ENCODE measurements at places on chromosomes 2 and 18. TPM values are rescaled to one million over a fixed set of nuclear protein-coding genes. Genes with fewer than 3 reads are reported as not detected.

DNA sequence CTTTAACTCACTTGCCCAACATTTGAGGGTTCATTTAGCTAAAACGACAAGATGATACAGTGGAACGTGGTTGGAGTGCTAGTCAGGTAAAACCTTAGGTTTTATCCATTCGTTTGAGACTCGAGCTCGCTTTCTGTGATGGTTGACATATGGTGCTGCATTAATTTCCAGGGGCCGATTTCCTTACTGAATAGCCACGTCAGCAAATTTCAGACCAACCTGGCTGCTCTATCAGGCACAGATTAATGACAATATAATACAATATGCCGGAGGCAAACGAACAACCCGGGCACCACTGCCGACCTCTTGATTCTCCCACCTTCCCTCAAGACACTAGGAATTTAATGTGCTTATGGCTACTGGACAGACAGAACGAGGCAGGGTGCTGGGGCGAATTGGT, 42.0 kb downstream of the NABP1 start:
- no peak for DNase-seq

- DNase-seq: no peak
Observed at GRCh38 chr2:149585166-149585885, 2.2 kb downstream of the MMADHC start.

DNA sequence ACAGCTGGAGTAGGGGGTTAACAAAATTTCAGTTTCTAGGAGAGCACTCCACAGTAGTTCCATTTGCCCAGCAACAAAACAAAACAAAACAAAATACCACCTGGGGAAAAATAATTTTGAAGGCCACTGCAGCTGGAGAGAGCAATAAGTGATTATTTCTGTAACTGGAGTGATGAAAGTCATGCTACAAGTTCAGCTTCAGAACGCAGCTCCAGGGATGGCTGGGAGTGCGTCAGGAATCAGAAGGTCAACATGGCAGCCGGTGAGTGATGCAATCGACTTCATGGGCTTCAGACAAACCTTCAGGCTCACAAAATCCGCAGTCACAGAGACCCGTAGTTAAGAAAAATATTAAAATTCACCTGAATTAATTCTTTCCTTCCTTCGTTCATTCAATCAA, 41.0 kb downstream of the ABHD3 start:
- DNase-seq: no peak

- peak; percentile 84 for DNase-seq
Observed at GRCh38 chr2:65300761-65301711, 73.4 kb downstream of the ACTR2 start.

DNA sequence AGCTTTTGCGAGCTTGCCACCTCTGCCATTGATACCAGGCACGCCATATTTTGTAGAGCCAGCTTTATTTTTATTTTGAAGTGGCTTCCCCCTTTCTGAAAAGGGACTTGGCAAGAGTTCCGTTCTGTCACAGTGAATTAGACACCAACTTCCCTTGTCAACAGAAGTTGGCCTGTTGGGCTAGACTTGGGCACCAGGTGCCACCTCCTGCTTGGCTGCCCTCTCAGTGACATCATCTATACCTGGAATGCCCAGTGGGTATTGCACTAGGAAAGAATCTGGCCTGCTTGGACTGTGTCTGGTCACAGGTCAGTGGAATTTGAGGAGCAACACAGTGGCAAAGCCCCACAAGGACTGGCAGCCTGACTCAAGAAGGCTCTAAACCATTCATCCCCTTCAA, 101.0 kb downstream of the BCL2L11 start:
- no peak for DNase-seq

GRCh38 chr2:236668531-236668969, 98.9 kb downstream of the ACKR3 start:
- no peak for DNase-seq

DNA sequence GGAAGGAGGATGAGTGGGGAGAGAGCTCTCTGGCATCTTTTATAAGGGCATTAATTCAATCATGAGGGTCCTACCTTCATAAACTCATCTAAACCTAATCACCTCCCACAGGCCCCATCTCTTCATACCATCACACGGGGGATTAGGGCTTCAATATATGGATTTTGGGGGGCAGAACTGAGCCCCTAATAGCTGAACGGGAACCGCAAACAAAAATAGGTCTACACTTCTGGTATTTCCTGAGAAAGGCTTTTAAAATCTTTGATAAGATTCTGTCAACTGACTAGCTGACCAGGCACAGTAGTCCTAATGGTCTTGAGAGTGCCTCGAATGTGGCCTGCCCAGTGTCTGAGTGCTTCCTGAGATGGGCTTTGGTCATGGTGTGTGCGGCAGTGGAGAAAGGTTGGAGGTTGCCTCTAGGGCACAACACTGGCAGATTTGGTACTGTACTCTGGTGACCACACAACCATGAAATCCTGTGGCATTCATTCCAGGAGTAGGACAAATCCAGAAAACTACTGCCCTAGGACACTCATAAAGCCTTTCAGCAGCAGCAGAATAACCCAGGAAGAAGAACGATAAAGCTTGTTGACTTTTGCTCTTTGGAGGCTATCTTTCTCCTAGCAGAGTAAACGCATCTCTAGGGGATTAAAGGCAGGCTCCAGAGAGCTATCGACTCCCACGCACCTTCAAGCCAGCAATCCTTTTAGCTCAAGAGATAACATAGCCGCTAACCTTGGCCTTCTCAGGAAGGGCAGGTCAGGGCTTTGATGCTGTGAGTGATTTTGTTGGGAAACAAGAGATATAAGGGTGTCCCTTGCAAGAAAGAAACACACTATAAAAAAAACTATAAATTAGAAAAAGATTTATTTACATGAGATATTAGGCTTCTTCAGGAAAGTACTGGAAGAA, 12.3 kb upstream of the APOB start:
- no peak for DNase-seq

DNA sequence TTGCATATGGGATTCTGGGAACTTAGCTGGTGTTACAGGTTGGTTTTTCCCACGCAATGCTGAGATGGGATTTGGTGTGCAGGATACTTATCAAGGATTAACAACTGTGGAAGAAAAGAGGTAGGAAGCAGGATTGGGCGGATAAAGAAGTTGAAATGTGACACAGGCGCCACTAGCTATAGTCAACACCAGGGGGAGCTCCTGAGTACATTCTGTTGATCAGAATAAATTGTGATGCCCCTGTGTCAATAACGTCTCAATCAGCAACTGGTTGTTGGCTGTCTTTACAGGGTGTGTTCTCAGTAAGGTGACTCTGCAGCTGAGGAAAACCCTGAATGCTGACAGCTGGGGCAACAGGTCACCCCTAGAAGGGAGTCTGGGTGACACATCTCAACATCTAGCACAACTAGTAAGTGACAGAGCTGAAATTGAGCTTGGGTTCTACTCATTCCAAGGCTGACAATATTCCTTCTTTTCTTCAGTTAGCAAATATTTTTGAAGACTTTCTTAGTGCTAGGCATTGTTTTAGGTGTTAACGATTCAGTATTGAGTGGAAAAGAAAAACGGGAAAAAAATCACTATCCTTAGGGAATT, 143.0 kb downstream of the ARL6IP6 start:
- DNase-seq: no peak

DNA sequence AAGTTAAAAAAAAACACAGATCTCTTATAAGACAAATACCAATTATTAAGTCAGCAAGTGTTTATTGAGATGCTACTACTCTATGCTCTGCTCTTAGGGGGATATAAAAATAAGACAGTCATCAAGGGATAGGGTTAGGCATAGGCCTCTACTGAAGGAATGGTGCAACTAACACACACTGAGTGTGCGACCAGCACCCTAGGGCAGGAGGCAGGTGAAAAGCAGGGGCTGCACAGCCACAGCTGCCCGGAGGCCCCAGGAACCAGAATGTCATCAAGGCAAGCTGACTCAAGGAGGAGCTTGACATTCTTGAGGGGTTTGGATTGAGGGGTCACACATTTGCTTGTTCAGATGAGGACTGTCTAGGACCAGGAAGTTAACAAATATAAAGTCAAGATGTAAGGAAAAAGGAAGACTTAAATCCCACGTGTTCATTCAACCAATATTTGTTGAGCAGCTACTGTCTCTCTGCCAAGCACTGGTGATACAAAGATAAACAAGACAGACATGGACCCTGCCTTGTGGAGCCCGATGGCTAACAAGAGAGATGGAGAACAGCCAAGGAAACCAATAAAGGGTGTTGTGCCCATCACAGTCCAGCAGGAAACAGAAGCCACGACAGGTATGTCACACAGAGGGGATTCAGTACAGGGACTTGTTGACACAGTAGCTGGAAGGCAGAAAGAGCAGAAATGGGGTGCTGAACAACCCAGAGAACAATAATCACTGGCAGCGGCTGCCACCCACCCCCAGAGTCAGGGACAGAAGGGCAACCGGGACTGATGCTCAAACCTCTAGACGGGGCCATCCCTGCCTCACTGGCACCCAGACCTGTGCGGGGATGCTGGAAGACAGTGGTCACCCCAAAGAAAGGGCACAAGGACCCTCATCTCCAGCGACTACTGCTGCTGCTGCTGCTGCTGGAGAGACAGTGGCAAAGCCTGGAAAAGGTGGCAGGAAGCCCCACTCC, 45.8 kb upstream of the MAL start:
- no peak for DNase-seq

- DNase-seq: no peak
Observed at GRCh38 chr2:201913201-201913600, 106.9 kb downstream of the CDK15 start.

GRCh38 chr2:105380432-105381100, 18.3 kb downstream of the FHL2 start:
- no peak for DNase-seq

DNA sequence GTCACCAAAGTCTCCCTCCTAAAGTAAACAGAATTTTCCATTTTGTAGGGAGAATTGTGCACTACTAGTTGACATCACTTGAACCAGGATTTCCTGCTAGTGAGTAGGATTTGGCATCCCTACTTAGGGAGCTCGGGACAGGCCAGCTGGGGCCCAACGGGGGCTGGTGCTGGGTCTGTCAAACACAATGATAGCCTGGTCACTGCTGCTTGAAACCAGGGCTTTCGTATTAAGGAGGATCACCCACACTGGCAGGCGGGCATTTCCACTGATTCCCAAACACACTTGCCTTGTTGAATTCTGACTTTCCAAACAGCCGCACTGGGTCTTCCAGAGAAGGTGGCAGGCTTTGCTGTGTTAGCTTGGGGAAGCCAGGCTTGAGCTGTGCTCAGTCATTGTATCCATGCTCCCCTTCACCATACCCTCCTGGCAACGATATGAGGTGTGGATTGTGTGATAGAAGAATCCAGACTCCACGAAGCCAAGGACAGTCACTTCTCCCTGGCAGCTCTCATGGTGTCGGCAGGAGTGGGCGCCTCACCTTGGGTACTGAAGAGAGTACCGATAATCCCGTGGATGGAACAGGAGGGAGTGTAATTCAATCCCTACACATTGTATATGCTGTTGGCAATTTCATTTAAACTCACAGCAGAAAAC, 7.5 kb downstream of the GDF7 start:
- no peak for DNase-seq

DNA sequence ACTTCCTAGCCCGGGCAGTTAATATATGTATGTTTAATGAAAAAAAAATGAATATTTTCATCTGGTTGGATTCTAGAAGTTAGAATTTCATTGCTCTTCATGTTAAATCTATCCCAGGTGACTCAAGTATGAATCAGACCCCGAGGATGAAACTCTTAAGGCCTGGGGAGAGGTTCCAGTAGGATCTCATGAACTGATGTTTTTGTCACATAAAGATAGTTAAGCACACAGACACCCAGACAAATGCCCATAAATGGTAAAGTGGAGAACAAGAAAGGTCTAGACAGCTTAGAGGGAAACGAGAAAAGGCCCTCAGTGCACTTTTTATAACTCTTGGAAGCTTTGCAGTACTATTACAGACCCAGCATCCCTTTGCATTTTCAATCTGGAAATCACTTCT, 114.1 kb downstream of the RIF1 start:
- no peak for DNase-seq

GRCh38 chr18:56992777-56993176, 154.1 kb upstream of the BOD1L2 start:
- DNase-seq: no peak

- no peak for DNase-seq
Observed at GRCh38 chr2:208361077-208361441, 45.5 kb upstream of the PTH2R start.

- DNase-seq: no peak
Observed at GRCh38 chr2:120826716-120827410, 91.2 kb downstream of the GLI2 start.

DNA sequence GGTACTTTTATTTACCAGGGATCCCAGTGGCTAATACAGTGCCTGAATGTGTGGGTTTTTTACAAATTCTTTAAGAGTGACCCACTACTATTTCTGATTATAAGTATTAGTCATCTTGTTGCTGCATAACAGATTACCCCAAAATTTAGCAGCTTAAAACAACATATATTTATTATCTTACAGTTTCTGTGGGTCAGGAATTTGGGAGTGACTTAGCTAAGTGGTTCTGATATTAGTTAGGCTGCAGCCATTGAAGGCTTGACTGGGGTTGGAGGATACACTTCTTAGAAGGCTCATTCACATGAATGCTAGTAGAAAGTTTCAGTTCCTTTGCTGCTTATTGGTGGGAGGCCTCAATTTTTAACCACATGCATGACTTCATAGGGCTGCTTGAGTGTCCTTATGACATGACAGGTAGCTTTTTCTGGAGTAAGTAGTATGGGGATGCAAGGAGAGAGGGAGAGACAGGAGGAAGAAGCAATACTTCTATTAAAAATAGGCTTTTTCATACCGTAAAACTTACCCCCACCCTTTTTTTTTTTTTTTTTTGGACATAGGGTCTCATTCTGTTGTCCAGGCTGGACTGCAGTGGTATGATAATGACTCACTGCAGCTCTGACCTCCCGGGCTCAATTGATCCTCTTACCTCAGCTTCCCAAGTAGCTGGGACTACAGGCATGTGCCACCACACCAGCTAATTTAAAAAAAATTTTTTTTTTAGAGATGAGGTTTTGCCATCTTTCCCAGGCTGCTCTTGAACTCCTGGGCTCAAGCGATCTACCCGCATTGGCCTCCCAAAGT, 13.3 kb upstream of the POLE4 start:
- DNase-seq: no peak

The STPG4 gene
- 1.0 TPM for total RNA-seq

The ABCB11 gene
- total RNA-seq: not detected

The KLHL30 gene
- total RNA-seq: not detected

The MRO gene
- not detected for total RNA-seq

The SERPINE2 gene
- total RNA-seq: 3.6 TPM

Data from naive thymus-derived CD8-positive, alpha-beta T cell (primary cell).